ENCODE measurements at places on chromosomes 5 and 9. TPM values are rescaled to one million over a fixed set of nuclear protein-coding genes. Genes with fewer than 3 reads are reported as not detected.

GRCh38 chr9:95857896-95858295, 17.6 kb upstream of the ERCC6L2 start:
- no peak for DNase-seq

DNA sequence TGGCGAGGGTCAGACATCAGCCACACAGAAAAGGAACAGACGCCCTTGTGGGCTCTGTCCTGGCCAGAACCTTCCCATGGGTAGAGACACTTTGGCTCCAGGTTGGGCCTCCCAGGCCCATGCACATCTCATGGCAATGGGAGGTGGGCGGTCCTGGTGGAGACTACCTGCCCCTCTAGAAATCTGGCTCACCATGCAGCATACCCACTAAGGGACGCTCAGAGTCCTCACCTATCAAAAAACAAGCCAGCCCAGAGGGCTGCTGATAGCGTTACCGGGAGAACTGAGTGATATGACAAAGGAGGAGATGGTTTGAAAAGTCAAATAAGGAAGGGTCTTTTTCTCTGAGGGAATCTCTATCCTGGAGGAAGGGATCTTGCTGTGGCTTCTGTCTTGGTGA, 62.1 kb downstream of the C5orf15 start:
- DNase-seq = no peak

DNA sequence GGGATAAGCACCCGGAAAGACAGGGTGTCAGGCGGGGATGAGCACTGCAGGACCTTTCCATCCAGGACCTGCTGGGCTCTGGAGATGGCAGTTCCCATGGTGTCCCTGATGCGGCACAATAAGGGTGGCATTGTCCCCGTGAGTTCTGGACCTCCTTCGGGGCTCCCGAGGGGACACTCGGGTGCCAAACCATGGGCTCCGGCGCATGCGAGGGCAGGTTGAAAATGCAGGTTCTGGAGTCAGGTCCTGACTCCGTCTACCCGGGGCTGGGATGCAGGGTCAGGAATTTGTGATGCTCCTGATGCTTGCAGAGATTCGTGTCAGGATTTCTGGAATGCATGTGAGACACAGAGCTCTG, 682 bp downstream of the FCN2 start:
- DNase-seq = no peak

DNA sequence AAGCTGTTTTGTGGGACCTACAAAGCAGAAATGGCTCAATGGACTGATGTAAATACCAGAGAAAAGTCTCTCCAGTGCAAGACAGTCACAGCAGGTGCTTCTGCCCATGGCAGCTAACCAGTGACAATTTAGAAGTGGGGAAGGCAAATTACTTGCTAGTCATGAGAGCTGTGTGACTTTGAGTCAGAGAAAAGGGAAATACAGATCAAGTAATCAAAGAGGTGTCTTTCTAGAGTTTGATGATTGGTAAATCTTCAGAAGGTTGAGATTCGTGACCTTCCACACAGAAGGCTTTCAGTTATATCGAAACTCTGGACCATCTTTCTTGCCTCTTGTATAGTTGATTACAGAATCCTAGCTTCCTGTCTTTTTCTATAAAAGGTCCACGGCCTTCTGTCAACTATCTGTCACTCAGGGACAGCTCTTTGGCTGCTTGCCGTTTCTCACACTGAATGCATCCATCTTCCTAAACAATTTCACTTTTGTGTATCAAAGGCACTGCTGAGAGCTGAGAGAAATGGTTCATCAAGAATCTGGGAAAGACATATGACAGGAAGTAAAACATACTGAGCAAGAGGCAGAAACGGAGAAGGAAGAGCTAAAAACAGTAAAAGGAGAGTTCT, 993.9 kb upstream of the ACO1 start:
- no peak for DNase-seq

DNA sequence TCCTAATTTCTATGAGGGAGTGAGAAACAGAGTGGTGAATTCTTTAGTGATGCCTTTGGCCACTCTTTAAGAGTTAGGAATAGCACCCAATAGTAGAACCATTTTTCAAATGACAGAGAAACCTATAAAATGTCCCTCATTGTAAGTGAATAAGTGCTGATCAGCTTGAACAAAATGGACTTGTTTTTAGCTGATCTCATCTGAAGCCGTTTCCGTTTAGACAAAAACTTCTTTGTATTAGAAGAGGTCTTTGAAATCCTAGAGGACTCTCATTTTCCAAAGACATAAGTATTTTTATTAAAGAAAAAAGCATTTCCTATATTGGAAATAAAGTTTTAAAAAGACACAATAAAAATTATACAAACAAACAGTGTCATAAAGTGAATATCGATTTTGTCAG, 273.9 kb downstream of the ARHGEF28 start:
- DNase-seq = no peak

GRCh38 chr5:119218830-119219782, 136.7 kb upstream of the TNFAIP8 start:
- DNase-seq = no peak

- DNase-seq = no peak
These were observed 1.3 kb downstream of the LRRC26 start for GRCh38 chr9:137168573-137168903.

- DNase-seq = no peak
These were observed 452.1 kb upstream of the MPDZ start for GRCh38 chr9:13731637-13732036.

DNA sequence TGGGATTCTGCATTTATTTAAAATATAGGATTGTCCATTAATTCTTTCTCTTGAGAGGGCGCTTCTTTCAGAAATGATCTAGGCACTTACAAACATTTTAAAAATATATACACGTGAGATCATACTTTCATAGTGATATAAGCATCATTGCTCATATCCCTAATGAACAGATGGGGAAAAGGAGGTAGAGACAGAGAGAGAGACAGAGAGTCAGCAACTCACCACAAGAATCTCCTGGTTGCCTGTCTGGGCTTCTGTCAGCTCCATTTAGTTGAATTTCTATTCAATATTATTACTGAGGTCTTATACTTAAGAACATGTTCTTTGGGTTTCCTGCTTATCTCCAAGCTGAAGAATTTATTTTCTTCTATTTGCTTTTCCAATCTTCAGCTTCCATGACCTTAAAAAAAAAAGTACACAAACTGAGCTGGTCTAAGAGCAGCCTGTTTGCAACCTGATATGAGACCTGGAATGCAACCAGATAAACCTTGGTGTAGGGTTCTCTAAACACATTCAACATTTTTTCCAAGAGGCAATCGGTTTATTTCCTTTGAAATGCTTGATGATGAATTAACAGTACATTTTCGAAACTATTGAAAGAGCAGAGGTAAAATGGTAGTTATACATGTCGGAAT, 51.6 kb upstream of the LIFR start:
- DNase-seq = no peak

DNA sequence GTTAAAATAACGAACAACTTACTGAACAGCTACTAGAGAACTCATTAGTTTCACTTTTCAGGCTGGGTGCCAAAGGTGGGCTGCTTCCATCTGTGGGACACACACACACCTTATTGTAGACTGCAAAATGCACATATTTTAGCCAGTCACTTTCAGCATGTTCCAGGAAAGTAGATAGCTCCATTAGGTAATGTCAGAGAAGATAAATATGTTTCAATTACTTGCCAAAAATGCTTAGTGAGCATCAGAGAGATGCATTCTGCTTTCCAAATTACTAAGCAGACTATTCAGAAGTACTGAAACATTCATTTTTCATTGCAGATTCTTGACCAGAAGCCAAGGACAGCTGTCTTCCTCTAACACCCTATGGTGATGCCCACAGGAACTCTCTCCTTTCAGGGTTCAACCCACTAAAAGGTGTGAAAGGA, 56.2 kb upstream of the APC start:
- no peak for DNase-seq

DNA sequence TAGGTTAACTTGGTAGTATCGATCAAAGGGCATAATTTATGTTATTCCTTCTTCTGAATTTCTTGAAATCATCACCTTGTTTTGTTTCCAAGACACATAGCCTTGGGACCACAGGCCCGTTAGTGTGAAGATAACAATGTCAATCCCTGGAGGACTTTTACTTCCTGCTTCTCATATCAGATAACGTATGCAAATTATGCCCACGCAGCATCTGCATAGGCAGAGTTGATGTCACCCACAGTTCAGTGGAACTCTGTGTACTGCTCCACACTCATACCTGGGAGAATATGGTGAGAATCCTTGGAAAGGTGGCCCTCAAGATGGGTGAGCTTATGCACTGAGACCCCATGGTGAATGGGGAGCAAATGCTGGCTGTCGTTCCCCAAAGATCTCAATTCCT, 95.0 kb downstream of the CFAP90 start:
- DNase-seq = no peak

DNA sequence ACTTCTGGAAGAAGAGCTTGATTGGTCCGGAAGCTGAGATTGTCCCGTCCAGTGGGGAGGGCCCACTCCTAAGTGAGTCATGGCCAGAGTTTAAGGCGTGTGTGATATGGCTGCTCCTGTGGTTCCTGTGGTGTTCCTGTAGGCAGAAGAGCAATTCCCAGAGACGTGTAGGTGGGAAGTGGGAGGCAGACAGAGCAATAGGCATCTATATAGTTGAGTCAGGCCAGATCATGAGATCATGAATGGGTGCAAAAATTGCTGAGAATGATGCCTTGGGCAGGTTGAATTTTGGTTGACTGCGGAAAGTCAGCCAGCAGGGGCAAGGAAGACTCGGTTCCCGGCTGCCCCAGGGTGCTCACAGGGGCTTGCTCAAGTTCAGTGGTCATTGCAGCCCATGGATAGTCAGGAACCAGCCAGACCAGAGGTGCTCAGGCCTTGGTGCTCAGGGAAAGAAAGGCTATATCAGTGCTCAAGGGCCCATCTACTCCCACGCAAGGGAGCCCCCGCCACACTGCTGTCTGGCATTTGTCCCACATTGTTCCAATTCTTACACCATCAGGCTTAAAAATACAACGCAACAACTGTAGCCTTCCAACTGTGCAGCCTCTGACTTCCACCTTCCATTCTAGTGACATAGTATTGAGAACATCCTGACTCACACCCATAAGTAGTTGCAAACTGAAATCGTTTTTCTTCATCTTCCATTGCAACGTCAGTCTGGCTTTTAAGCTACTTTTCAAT, 21.0 kb upstream of the GSN start:
- no peak for DNase-seq

DNA sequence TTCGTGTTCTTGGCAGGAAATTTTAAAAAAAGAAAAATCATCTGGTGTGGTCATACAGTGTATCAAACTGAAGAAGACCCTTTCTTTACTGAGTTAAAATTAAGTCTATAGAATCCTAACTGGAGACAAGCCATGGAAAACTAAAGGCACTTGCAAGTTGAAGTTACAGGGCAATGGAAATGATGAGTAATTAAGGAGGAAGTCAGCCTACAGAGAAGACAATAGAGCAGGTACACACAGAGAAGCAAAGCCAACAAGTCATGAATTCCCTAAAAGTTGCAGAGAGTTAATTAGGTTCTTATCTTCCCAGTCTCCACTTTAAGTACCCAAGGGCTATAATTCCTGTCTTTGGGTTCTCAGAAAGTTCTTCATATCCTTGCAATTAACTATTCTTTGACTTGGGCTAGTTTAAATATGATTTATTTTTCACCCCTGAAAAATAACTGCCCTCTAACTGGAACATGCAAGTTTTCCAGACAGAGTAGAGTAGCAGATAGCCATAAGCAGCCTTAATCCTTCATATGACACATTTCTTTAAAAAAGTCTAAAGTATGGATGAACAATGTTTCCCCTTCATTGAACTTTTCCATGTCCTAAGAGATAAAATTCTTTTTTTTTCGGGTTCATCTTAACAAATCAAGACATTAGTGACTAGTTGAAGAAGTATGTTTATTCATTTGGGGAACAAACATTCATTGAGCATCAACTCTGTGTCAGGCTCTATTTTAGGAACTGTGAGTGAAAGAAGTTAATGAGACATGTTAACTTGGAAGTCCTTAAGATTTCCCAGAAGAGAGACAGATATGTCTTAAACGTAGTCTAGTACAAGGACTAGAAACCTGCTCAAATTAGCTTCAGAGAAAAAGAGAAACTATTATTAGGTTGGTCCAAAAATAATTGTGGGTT, 5.2 kb upstream of the ITGA2 start:
- DNase-seq = no peak

- DNase-seq = no peak
These were observed 18.6 kb upstream of the AGXT2 start for GRCh38 chr5:35066260-35066795.

GRCh38 chr5:139659695-139660101, 11.5 kb downstream of the CXXC5 start:
- no peak for DNase-seq

DNA sequence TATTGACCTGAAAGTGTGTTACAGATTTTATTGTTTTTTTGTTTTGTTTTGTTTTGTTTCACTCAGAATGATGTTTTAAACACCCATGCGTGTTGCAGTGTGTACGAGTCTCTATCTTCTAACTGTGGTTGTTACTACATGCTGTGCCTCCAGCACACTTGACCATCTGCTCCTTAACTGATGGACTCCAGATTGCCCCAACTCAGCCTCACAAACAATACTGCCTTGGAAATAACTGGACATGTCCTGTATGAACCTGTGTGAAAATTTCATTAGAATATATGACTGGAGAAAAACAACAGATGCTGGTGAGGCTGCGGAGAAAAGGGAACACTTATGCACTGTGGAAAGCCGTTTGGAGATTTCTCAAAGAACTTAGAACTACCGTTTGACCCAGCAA, 68.7 kb upstream of the HAND1 start:
- DNase-seq = no peak

DNA sequence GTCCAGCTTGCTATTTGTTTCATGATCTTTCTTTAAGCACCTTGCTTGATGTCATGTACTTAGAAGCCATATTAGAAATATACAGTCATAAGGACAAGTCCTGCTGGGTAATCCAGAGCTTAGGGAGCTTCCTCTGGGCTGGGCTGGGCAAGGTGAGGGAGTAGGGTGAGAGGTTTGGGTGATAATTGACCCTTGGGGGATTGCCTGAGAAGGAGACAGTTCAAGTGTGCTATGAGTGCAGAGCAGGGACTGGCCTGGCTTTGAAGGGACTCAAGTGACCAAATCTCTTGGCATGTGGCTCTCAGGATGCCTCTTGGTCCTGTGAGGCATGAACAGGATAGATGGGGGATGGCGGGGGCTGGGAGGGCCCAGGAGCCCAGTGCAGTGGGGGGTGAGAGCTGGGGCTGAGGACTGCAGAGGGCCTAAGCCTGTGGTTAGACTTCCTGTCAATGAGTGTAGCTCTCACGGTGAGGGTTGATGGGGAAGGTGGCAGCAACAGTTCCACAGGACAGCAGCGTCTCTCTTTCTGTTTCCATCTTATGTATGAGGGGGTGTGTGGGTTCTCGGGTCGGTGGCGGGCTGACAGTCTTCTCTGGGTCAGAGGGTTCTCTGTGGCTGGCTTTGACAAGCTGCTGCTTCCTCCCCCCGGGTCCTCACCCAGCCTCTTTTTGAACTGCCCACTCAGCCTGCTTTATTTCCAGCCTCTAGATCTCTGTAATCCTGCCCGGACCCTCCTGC, 53.5 kb downstream of the RGS3 start:
- DNase-seq = no peak

The ABCA1 gene
- polyA plus RNA-seq = 8.6 TPM

The OSMR gene
- 18.3 TPM for polyA plus RNA-seq

The PCDHGA1 gene
- polyA plus RNA-seq = 1.0 TPM

The ANKRD31 gene
- polyA plus RNA-seq = 0.48 TPM

The PCDHB8 gene
- polyA plus RNA-seq = 2.2 TPM

The LYRM7 gene
- 12.8 TPM for polyA plus RNA-seq

The UGT3A1 gene
- 0.16 TPM for polyA plus RNA-seq

The CFAP90 gene
- polyA plus RNA-seq = 7.4 TPM

The SEMA5A gene
- 14.2 TPM for polyA plus RNA-seq
